Stimulated activated CD4-positive, alpha-beta T cell treated with anti-CD3 and anti-CD28 coated beads, Interleukin-2, amount 100 ng/mL, for 4 hours (primary cell): ENCODE measurements at places on chromosomes 3 and 15.

DNA sequence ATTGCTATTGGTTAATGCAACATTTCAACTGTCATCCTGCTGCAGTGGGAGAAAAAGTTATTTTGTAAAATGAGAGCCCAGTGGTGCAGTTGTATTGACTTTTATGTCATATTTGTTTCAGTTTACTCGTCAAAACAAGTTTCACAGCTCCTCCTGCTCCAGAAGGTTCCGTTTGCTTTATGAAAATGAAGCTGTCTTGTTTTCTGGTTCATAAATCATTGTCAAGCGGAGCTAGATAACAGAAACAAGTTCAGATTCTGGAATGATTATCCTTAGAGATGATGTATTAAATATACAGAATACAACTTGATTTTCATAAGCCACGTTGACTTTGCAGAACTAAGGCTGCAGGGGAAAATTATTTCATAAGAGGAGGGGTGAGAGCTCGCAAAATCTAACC is 970.5 kb upstream of the NR2F2 start:
- DNase-seq: no peak

DNA sequence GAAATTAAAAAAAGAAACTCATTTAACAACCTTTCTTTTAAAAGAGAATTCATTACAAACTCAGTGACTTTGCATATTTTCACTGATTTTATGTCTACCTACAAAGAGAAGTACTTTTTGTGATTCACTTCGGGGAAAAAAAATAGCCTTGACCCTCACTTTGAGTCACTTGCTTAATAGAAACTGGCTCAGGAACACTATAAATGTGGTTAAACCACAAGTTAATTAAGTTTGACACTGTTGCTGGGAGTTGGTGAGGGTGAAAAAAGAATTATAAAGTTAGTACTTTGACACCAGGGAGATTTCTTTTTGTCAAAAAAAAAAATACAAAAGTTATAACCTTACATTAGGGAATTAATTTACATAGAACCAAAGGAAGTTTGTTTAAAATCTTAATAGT is 810.9 kb downstream of the NR2F2 start:
- no peak for DNase-seq

DNA sequence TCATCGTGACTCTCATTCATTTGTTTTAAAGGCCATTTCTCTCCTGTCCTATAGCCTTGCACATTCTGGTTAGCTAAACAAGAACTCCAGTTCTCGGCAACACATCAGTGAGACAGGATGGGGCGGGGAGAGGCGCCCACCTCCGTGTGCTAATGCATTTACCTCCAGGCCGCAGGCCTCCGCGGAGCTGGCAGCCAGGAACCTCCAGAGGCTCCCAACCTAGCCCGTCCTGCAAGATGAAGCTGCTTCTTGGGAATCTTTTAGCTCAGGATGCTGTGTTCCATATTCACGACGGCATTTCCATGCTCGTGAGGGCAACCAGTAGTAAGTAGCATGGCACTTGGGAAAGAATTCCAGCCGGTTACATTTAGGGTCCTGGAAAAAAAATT is 47.9 kb downstream of the RGMA start:
- DNase-seq: no peak

DNA sequence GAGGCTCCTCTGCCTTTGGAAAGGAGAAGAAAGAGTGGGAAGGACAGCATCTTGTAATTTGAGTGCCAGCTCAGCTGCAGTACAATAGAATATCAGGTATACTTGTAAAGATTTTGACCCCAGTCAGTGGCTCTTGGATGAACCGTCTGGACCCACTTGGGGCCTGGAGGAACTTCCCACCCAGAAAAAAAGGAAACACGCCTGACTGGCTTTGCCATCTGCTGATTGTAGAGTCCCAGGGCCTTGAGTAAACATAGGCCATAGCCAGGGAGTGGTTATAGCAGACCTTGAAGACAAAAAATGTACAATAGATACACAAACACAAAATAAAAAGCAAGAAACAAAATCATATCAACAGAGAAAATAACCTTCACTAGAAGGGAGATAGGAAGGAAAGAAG is 112.1 kb downstream of the GOLIM4 start:
- no peak for DNase-seq

DNA sequence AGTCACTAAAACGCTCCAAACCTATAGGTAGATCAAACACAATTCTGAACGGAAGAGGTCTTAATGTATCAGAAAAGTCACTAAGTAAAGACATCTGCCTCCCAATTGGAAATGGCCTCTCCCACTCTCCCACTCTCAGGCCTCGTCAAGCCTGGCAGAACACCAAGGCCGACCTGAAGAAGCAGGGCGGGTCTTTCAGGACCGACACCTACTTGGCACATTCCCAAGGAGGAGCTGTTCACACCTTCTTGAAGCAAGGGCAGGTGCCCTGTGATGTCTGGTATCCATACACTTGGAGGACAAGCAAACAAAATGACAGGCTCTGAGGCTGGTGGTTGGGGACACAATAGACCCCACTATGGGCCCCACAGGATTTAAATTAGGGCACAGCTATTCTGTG is 30.0 kb downstream of the XXYLT1 start:
- DNase-seq: no peak

DNA sequence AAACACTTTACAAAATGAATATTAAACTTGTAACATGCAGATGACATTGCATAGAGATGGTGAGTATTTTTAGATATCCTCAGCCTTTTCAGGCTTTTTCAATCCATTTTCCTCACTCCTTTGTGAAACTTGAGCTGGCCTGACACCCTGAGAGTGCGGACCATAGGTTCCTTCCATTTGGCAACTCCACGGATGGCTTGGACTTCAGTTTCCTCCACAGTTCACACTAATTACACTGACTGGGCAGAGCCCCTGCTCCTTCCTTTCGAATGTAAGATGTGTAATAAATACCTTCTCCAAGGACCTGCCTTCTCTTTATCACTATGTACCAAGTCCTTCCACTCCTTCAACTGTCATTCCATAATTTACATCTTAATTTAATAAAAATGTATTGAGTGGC is 141.7 kb upstream of the LRIG1 start:
- DNase-seq: no peak

DNA sequence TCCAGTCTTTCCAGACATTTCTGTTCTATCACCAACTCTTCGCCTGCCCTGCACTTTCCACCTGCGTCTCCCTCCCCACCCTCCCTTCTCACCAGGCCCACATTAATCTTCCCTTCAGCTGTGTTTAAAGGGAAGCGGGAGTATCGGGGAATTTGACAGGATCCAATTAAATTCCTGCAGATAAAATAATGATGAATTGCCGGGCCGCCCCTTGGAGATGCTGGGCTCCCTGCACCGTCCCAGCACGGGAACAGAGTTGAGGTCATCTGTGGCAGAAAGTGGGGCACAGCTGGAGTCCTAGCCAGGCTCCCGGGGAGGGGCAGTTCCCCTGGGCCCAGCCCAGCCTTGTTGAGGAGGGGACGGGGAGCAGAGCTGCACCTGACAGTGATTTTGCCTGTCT is 30.3 kb downstream of the PLXNA1 start:
- no peak for DNase-seq

- DNase-seq: no peak
These were observed 1.8 kb downstream of the BCHE start for GRCh38 chr3:165835431-165835830.

- DNase-seq: no peak
These were observed 65.3 kb downstream of the CHAC1 start for GRCh38 chr15:41018534-41018933.

GRCh38 chr3:30458376-30459171 is 147.8 kb upstream of the TGFBR2 start:
- DNase-seq: no peak

DNA sequence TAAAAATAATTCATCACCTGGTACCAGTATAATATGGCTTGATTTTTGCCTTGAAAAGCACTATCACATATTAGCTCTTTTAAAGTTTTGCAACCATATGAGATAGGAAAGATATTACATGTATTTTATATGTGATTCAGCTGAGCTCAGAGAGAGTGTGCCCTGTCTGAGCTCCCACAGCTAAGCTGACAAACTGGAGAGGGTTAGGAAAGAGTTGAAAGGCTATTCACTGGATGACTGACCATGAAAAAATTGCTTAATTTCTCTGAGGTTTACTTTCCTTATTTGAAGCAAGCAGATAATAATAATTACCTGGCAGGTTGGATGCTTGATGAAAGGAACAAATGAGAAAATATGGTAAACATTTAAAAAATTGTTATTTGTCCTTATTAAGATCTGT is 97.4 kb upstream of the CCDC80 start:
- DNase-seq: no peak

DNA sequence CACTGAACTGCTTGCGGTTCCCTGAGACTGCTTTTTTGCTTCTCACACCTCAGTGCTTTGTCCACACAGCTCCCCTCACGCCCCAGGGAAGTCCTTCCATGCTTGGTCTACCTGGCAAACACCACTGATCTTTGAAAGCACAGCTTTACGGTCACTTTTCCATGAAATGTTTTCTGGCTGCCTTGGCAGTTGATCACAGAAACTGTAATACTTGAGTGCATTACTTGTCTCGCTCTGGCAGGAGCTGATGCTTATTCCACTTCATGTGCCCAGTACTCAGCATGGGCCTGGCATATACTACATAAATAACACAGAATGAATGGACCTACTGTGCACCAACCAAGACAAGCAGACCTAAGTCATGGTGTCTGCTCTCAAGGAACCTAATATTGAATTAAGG is 121.1 kb downstream of the MEX3B start:
- no peak for DNase-seq

DNA sequence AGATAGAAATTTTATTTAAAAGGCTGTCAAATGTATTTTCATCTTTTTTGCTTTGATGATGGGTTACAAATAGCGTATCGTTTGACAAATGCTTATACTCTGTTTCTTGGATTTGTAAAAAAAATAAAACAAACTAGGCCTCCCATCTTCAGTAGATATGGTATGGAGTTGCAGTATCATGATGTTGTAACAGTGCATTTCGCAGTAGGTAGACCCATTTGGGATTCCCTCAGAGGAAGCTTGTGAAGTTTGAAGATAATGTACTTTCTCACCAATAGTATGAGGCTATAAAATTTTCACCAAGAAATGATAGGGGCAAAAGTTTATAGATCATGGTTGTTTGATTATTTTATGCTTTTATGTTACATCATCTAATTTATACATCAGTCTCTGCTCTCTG is 10.8 kb downstream of the MBNL1 start:
- no peak for DNase-seq

DNA sequence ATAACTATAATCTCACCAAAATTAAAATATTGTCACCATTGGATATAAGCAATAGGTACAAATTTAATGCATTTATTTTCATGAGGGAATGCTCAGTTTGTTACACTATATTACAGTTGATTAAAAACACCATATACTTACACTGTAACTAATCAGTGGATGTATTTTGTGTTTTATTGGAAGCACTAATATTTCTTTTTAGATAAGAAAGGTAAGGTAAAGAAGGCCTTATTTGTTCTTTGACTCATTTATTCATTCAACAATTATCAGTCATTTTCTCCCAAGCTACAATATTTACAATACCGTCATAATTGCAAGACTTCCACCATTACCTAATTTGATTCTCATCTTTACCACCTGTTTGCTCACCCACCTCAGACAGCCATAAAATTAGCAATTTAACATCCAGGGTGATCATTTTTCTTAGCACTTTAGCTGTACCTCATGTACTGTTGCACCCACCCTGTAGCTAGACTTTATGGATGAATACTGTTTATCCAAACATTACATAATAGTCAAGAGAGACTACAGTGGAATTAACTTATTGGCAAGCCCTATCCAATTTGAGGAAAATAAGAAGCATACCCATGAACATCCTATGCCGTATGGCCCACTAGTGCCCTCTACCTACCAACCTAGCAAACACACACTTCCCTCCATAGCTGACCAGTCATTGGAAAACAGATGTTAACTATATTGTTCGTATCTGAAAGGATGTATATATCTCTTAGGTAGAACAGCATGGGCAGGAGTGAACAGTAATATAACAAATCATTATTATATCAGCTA is 229.6 kb downstream of the BBX start:
- no peak for DNase-seq

GRCh38 chr3:22399566-22399965 is 648.6 kb upstream of the ZNF385D start:
- DNase-seq: no peak

- DNase-seq: no peak
These were observed 182.2 kb downstream of the RPLP1 start for GRCh38 chr15:69634860-69635259.

GRCh38 chr3:27253391-27253790 is 115.8 kb downstream of the NEK10 start:
- no peak for DNase-seq

- DNase-seq: no peak
These were observed 17.7 kb upstream of the FEM1B start for GRCh38 chr15:68259883-68260282.

DNA sequence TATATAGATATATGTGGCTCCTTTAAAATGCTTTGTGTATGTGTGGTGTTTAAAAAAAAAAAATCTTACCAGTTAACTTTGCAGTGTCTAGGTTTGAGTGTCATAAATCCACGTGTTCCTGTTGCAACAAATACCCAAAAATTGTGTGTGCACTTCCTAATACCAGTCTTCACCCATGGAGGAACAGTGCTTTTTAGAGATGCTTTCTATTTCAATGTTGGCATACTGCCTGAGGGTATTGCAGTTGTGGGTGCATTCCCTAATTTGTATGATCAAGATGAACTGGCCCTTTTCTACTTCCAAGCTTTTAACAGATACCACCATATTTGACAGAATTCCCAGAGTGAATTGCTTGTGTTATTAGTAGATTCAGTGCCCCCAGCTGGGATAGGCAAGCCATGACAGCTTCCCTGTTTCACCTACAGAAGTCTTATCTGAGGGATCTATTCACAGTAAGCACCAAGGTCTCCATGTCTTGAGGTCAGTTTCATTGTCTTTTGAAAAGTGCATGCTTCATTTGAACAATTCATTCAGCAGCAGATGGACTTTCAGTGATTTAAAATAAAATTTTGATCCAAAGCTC is 68.9 kb upstream of the GOLGA6B start:
- DNase-seq: no peak

- no peak for DNase-seq
These were observed 7.2 kb upstream of the TIMP4 start for GRCh38 chr3:12165909-12166308.

DNA sequence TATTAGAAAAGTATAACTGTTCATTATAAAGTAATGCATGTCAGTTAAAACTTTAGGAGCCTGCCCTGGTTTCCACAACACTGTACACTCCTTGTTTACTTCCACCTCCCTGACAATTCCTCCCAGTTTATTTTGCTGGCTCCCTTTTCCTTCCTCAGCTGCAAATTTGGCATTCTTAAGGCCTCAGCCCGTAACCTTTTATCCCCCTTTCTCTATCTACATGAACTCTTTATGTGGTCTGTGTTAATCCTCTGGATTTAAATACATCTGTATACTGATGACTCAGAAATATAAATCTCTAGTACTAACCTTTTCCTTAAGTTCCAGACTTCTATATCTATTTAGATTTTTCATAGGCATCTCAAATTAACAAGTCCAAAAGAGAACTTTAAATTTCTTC is 143.6 kb downstream of the OTOL1 start:
- no peak for DNase-seq

- no peak for DNase-seq
These were observed 3.1 kb upstream of the MESP2 start for GRCh38 chr15:89772932-89773583.
